Stimulated activated effector memory CD8-positive, alpha-beta T cell treated with anti-CD3 and anti-CD28 coated beads, Interleukin-12 subunit alpha, Interleukin-12 subunit beta, amount 100 ng/mL, for 72 hours (primary cell): ENCODE measurements at places on chromosomes 3 and 15.

DNA sequence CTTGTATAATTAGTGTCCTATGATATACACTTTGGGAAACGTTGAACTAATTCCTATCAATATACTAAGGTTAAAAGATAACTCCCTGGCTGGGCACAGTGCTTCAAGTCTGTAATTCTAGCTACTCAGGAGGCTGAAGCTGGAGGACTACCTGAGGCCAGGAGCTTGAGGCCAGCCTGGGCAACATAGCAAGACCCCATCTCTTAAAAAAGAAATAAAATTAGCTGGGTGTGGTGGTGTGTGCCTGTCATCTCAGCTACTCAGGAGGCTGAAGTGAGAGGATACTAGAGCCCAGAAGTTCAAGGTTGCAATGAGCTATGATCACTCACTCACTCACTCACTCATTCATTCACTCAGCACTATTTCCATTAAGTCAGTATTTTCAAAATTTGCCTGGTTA, 55.2 kb downstream of the SLC12A6 start:
- no peak for DNase-seq

GRCh38 chr15:74519311-74519710, 21.7 kb upstream of the ARID3B start:
- DNase-seq: no peak

GRCh38 chr3:78665776-78666469, 1101.9 kb downstream of the ROBO1 start:
- DNase-seq: no peak

- no peak for DNase-seq
Observed at GRCh38 chr15:64001148-64001547, 45.1 kb downstream of the DAPK2 start.

DNA sequence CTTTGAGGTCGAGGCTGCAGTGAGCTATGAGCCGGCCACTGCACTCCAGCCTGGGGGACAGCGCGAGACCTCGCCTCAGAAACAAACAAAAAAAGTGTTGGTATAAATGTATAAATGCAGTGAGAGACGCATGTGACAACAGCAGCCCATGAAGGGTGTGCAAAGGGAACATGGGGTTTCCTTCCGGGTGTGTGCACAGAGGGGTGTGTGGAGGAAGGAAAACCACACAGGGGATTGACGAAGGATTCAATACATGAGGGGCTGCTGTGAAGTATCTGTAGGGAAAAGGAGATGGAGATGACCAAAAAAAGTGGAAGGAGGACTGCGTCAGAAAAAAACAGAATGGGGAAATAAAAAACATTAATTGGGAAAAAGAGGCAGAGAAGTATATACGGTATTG, 1.1 kb downstream of the MTFMT start:
- DNase-seq: peak; percentile 49

GRCh38 chr15:88043396-88043795, 213.1 kb downstream of the NTRK3 start:
- DNase-seq: no peak
